ENCODE measurements at places on chromosomes 5 and 9. TPM values are rescaled to one million over a fixed set of nuclear protein-coding genes. Genes with fewer than 3 reads are reported as not detected.

- no peak for DNase-seq
- no peaks in the 10 kb centered on the region for H3K36me3 ChIP-seq
- peaks cover 2% of the 10 kb centered on the region for H3K4me1 ChIP-seq
- H3K27me3 ChIP-seq, result no peaks in the 10 kb centered on the region
- H3K27ac ChIP-seq, result no peak overlapping the region
These were observed 274.5 kb upstream of the IZUMO3 start for GRCh38 chr9:24820196-24820595.

DNA sequence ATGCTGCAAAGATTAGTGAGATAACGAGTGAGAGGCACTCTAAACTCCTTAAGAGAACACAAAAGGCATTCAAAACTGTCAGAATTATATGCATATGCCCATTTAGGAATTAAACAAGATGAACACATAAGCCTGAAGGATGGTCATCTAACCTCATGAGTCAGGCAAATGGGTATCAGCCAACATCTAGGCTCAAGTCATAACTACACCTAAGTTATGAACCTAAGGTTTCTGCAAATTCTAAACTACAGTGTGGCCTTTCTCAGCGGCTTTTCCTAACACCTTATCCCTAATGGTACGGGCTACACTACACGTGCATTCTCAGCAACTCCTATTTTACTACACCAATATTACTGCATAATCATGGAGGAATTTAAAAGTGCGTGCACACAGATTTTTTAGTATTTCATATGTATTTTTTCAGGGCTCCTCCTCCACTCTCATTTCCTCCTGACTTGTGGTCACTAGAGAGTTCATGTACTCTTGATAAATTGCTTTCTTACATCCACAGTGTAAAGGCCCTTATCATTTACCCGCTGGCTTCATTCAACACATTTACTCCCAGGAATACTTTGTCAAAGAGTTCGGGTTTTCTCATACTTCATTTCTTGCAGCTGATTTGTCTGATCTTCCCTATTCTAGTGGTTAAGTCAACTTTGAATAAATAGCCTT is 316.5 kb downstream of the BNC2 start:
- no peaks in the 10 kb centered on the region for H3K27me3 ChIP-seq
- H3K4me3 ChIP-seq, result no peak overlapping the region
- H3K4me1 ChIP-seq, result peaks cover 10% of the 10 kb centered on the region
- no peak overlapping the region for H3K27ac ChIP-seq
- no peak for DNase-seq

GRCh38 chr9:136700304-136700703 is 12.1 kb upstream of the DIPK1B start:
- no peak overlapping the region for H3K27ac ChIP-seq
- DNase-seq, result no peak
- peaks cover 19% of the 10 kb centered on the region for H3K27me3 ChIP-seq
- no peak overlapping the region for H3K4me3 ChIP-seq

- H3K4me1 ChIP-seq, result no peaks in the 10 kb centered on the region
- H3K4me3 ChIP-seq, result no peak overlapping the region
- H3K36me3 ChIP-seq, result peaks cover 7% of the 10 kb centered on the region
- no peak overlapping the region for H3K27ac ChIP-seq
- DNase-seq, result no peak
These were observed 8.1 kb upstream of the C5orf24 start for GRCh38 chr5:134837530-134838181.

DNA sequence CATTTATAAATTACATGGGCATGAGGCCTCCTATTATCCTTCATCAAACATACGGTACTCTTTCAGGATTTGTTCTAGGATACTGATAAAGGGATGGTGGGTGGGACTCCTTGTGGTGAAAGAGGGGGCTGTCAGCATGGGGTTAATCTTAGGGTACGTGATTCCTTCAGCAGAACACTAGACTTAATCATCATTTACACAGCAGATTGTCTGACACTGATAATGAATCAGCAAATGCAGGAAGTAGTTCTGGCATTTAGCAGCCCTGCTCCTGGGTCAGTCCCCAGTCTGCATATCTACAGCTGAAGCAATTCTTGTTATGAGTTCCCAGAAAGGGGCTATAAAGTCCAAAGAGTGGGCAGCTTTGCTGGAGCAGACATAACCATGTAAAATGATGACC is 384.6 kb downstream of the SPOCK1 start:
- no peak for DNase-seq
- H3K27me3 ChIP-seq, result no peaks in the 10 kb centered on the region
- no peak overlapping the region for H3K4me3 ChIP-seq
- no peaks in the 10 kb centered on the region for H3K36me3 ChIP-seq

- peak overlapping the region; percentile 74 for H3K4me3 ChIP-seq
- DNase-seq, result peak; percentile 79
- no peak overlapping the region for H3K27ac ChIP-seq
- H3K36me3 ChIP-seq, result no peaks in the 10 kb centered on the region
These were observed 717 bp upstream of the IQGAP2 start for GRCh38 chr5:76402251-76402885.

DNA sequence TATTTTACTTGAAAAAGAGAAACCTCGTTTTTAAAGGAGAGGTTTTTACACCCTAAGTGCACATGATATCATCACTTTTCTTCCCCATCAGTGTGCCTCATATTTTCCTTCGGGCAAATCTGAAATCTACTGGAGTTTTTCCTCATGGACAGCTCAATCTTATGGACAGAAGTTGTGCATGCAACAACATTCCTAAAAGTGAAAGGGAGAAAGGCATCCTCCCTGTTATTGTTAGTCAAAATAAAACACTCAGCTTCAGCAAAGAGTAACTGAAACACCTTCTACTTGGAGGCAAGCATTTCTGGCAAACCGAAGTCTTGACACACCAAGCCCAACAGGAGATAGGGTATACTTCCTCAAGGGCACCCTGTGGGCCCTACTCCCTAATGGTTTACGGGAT is 217.9 kb downstream of the BNC2 start:
- H3K36me3 ChIP-seq, result no peaks in the 10 kb centered on the region
- H3K27ac ChIP-seq, result no peak overlapping the region
- peaks cover 35% of the 10 kb centered on the region for H3K4me1 ChIP-seq

- no peak overlapping the region for H3K27ac ChIP-seq
- H3K4me1 ChIP-seq, result no peaks in the 10 kb centered on the region
- no peak for DNase-seq
- no peaks in the 10 kb centered on the region for H3K27me3 ChIP-seq
- no peak overlapping the region for H3K4me3 ChIP-seq
- H3K36me3 ChIP-seq, result no peaks in the 10 kb centered on the region
These were observed 18.3 kb upstream of the FCHO2 start for GRCh38 chr5:72937517-72938061.

Gene CDC25C
- total RNA-seq, result 45.8 TPM

Data from neural progenitor cell (in vitro differentiated cells).